ENCODE measurements at places on chromosomes 4 and X. TPM values are rescaled to one million over a fixed set of nuclear protein-coding genes. Genes with fewer than 3 reads are reported as not detected.

DNA sequence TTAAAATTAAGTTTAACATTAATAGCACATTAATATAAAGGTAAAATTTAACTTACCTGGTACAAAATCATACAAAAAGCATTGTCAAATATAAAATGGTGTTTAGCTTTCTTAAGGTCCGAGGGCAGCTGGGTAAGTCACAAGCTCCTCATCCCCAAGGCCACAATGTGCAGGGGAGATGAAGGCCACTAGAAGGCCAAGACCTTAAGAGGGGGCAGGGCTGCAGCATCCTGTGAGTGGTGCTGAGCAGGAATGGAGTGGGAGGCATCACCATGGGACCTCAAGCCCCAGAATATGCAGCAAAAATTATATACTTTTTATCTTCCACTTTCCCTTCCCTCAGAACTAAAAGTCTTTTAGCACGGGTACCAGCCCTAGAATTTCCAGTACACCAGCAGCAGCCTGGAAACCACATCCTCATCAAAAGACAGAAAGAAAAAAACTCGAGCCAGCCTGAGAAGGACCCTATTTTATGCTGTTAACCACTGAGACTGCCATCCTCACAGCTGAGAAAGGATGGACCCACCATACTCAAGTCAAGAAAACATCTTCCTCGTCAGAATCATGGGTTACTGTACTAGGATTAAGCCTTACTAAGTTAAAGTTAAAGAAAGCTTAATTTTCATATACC lies 13.0 kb upstream of the RHOXF2 start:
- DNase-seq: no peak

DNA sequence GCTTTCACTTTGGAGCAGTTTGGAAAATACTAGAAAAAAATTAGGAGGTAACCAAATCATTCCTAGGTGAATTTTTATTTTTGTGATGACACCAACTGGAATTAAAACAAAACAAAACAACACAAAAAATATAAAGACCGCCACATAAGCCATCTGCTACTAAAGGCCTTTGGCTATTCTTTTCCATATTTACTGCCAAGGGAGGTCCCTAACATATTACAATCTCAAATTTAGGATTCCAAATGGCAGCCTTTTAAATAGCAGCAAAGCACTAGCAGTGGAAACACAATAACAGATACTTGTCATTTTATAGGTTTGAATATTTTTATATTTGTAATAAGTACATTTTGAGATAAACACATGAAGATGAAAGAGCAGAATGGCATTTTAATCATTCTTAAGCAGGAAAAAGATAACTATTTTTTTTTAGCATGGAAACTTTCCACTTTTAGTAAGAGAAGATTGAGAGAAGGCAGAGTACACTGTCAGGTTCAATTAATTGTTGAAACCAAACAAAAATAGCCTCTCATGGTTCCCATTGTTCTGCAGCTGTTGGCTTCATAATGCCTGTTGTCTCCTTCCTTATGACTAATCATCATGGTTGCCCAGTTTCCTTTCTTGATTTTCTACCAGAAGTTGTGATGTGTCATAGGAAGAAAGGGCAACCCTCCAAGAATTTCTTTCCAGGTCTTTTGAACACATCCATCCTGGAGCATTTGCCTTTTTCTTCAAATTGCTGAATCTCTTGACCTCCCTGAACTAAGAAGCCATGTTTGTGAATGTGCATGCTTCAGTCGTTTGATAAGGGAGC lies 219.0 kb upstream of the EMCN start:
- DNase-seq: peak; percentile 14

- no peak for DNase-seq
Measured at GRCh38 chrX:127276326-127276725, 456.8 kb downstream of the PRR32 start.

- DNase-seq: peak; percentile 59
Measured at GRCh38 chr4:128322986-128323385, 35.4 kb upstream of the PGRMC2 start.

- no peak for DNase-seq
Measured at GRCh38 chr4:38203609-38204008, 243.4 kb downstream of the PTTG2 start.

GRCh38 chr4:175951794-175952193 lies 113.8 kb upstream of the WDR17 start:
- no peak for DNase-seq

GRCh38 chr4:113738251-113738650 lies 23.3 kb downstream of the CAMK2D start:
- peak; percentile 73 for DNase-seq

The NUDT10 gene
- 1.3 TPM for total RNA-seq

The PAGE2 gene
- total RNA-seq: not detected

The SHROOM2 gene
- total RNA-seq: 5.8 TPM

The NDST3 gene
- 0.32 TPM for total RNA-seq

Data from fibroblast of villous mesenchyme (primary cell).